ENCODE measurements at places on chromosomes 12 and 14.

GRCh38 chr12:120488057-120488640 lies 7.8 kb upstream of the DYNLL1 start:
- DNase-seq = no peak

- no peak for DNase-seq
These were observed 56.5 kb upstream of the DLK1 start for GRCh38 chr14:100670017-100670752.

GRCh38 chr14:29865299-29865698 lies 62.3 kb downstream of the PRKD1 start:
- no peak for DNase-seq

DNA sequence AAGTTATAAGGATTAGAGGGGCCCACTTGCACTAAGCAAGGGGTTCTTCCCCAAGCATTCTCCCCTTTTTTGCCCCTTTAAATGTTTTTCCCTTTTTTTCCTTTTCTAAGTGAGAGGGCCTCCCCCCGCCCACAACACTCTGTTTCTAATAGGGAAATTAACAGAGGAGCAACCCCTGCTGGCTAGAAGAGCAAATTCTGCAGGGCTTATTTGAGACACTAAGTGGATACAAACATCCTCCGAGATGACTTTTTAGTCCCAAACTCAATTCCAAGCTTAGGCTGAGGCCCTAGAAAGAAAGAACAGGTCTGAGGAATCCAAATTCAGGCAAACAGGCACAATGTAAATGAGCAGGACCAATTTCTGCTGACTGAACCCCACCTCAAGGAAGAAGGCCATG lies 138.9 kb downstream of the GPR65 start:
- no peak for DNase-seq

DNA sequence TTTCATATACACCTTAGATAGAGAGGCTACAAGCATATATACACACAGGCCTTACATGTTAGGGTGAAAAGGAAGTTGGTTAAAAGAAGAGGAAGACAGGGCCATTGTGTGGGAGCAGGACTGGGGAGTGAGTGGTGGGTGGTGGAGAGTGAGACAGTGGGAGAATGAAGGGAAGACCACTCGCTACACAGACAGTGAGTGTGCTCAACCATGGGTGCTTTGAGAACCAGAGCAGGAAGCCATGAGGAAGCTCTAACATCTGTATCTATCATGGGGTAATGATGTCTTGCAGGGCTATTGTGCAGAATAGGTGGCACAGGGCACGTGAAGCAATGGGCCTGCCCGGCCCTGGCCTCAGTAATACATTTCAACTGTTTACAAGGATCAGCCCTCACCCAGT lies 11.4 kb upstream of the KRT74 start:
- no peak for DNase-seq

DNA sequence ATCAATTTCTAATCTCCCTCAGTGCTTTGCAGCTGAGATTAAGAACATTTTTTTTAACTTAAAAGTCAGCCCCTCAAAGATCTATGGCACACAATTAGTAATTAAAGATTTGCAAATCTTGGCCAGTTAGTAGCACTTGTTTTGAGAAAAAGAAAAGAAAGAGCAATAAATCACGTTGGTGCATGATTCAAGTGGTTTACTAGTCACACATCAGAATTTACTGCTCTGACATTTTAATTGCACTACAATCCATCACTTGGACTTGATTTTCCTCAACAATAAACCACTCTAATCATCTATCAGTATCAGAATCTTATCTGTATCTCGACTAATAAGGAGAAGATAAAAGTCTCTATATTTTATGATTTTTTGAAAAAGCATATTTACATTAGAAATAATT lies 154.3 kb downstream of the HELB start:
- no peak for DNase-seq

DNA sequence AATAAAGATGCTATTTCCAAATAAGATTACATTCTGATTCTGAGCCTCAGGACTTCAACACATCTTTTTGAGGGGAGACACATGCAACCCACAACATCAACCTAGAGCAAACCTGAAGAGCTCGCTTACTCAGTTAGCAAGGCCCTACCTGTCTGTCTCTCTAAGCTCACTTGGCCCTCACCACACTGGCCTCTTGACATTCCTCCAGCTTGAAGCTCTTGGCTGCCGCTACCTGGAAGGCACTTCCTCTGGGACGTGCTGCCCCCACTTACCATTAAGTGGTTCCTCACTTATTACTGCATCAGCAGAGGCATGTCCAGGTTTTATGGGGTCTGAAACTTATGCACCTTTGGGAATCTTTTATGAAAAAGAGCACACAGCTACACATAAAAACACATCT lies 354.8 kb downstream of the GALC start:
- DNase-seq = no peak

DNA sequence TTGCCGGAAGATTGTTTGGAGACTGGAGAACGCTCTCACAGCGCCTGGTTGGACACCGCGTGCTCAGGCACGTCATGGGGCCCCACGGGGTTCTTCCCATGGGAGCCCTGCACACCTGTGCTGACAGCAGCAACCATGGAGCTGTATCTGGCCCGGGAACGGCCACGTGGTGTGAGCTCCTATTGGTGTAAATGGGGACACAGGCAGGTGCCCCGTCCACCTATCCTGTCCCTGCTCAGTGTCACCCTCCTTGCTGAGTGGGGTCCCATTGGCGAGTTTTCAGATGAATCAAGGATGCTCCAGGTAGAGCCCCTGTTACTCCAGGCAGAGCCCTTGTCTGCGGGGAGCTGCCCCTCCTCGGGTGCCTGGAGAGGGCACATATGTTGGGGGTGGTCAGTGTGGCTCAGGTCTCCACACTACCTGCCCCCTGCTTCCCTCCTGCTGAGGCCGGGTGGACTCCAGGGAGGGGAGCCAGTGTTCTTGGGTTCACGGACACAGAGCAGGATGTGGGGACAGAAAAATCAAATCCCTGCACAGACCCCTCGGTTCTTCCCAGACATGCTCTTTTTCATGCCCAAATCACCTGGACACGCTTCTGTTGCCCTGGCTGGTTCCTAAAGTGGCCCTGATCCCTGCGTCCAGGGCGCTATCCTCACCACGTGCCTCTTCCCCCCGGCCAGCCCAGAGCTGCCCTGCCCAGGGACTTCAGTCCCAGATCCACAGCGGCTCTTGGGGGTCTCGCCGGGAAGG lies 250.1 kb downstream of the ADGRD1 start:
- DNase-seq = no peak

DNA sequence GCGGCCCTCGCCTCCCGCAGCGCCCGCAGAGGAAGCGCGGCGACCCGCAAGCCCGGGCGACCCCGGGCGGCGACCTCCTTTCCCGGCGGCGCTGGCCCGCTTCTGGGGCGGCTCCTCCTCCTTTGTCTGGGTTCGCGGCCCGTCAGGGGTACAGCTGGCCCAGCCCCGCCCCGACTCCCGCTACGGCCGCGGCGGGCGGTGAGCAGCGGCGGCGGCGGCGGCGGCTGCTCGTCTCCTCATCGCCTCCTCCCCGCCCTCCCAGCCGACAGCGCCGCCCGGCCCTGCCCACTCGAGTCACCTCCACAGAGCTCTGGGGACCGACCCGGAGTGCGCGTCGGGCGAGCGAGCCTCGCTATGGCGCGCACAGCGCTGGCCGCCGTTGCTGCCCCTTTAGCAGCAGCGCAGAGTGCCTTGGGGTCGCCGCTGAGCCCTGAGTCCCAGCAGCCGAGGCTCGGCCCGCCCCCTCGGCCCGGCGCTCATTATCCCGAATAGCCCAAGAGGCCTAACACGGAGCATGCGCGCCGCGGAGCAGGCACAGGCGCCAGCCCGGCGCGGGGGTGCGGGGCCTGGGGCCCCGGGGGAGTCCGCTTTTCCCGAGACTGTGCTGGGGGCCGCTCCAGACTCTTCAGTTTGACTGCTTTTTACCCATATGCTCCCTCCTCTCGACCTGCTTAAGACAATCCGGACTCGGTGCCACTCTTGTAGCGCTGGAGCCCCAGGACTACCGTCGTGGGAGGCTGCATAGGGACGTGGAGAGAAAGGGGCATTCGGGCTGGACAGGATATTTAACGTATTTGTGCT lies at the start of gene SOS2:
Gene SOS2, minus strand, starts transcription at position 104 of the 801 bp plus-strand sequence. CDS start 295 bp downstream, outside the sequence.
- DNase-seq = peak; percentile 62

DNA sequence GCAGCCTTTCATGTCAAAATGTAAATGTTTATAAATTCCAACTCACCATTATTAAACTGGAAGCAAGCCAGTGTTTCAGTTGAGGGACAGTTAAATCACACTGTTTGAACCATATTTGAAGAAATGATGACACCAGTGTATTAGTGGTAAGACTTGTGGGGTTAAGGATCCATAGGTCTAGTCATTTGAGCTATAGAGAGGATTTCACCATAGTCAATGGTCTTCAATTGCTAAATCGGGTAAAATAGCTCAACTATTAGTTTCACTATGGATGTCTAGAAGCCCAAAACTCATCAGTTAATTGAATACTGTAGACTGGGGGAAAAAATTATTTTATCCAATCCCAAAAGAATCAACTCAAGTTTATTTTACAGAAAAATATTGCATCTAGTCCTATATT lies 659.1 kb downstream of the NRXN3 start:
- no peak for DNase-seq

DNA sequence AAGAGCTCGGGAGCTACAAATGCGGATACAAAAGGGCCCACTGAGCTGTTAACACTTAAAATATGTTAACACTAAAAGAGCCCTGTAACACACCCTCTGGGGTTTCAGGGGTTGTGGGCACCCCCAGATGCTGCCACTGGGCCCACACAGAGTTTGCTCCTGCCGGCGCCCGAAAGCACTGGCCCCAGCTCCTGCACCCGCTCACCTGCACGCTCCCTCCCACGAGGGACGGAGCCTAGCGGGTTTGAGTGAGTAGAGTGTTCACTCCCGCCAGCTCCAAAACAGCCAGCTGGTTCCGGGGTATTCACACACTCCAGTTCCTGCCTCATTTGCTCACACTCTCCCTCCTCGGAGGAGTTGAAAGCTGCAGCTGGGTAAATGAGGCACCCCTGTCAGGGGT lies 357.7 kb downstream of the ETNK1 start:
- DNase-seq = no peak

DNA sequence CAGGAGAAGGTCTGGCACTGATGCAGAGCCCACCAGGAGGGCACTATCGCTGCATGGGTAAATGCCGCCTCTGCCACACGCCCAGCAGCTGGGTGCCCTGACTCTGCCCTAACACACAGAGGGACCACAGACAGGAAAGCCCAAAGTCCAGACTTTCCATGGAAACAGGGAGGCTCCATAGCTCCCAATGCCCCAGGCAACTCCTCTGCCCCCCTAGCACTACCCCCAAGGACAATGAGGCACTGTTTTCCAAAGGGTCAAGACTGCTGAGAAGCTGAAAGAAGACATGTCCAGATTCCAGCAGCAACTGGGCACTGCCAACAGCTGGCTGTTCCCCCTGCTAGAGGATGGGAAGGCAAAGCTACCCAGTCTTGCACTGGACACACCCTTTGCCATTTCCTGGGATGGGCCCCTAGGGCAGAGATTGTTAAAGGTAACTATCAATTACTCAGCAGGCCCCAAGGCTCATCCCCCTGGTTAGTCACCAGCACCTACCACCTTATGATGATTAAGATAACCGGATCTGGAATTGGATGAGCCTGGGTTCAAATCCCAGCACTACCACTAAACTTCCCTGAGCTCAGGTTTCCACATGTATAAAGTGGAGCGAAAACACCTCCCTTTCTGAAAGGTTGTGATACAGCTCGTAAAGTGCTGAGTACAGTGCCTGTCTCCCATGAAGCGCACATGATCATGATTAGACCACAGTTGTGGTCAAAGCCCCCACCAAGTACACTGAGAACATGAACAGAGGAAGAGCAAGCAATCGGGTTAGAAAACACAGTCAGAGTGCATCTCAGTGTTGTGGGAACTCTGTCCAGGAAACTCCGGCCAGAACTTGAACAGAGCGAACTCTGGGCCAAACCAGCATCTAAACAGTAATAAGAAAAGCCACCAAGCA lies 3.3 kb downstream of the PXN start:
- no peak for DNase-seq

DNA sequence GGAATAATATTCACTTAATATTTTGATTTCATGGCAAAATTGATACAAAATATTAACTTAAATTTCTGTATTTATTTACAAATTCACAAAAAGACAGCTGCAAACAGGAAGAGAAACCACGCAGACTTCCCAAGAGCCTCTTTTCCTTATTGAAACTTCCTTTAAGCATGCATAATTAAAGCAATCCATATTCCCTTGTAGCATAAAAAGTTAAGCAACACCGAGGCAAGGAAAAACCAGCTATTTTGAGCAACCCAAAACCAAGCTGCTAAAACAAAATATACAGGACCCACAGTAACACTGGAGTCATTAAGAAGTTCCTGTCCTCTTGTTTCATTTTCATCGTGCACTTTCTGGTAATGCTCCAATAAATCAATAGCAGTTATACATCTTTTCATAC lies 58.0 kb downstream of the EEA1 start:
- no peak for DNase-seq

DNA sequence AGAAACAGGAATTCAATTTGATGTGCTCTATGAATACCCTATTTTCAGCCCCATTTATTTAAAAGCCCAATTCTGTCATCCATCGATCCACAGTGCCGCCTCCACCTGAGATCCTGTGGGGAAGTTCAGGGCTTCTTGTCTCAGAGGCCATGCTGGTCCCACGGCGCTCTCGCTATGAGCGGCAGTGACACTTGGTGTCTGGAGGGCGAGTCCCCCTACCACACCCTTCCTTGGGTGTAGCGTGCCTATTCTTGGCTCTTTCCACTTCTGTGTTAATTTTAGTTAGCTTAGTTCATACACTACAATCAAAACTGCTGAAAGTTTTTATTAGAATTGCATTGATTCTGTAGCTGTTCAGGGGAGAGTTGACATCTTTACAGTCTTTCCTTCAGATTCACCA lies 73.8 kb downstream of the DDX51 start:
- DNase-seq = no peak

GRCh38 chr12:24561882-24562770 lies 386.8 kb downstream of the BCAT1 start:
- DNase-seq = no peak

DNA sequence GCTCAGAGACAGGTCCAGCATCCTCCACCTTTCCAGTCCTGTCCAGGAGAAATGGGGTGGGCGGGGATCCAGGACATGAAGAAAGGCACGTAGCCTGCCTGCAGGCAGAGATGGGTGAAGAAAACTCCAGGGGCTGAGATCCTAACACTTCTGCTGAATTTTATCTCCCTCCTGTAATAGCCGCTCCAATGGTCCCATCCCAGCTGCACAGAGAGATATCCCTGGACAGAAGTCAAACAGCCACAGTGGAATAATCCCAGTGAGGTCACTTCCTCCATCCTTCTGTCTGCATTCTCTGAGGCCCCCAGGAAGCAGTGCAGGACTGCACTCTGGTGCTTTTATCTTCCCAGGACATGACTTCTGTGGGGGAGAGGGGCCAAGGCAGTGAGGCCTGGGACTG lies 26.3 kb downstream of the KRT18 start:
- no peak for DNase-seq

- DNase-seq = no peak
These were observed 43.6 kb downstream of the FGD6 start for GRCh38 chr12:95173392-95174251.

GRCh38 chr12:90924406-90924805 lies 30.6 kb downstream of the CCER1 start:
- no peak for DNase-seq

- DNase-seq = no peak
These were observed 111.2 kb downstream of the CHST11 start for GRCh38 chr12:104567832-104568486.

GRCh38 chr12:10960211-10960610 lies 21.1 kb upstream of the TAS2R14 start:
- no peak for DNase-seq

Data from stimulated activated CD8-positive, alpha-beta memory T cell treated with anti-CD3 and anti-CD28 coated beads, Interleukin-4, amount 100 ng/mL, for 1 hour (primary cell).